Suprapubic skin (tissue), 4 donors: ENCODE measurements at places on chromosomes 12 and 14. TPM values are rescaled to one million over a fixed set of nuclear protein-coding genes. Genes with fewer than 3 reads are reported as not detected.

DNA sequence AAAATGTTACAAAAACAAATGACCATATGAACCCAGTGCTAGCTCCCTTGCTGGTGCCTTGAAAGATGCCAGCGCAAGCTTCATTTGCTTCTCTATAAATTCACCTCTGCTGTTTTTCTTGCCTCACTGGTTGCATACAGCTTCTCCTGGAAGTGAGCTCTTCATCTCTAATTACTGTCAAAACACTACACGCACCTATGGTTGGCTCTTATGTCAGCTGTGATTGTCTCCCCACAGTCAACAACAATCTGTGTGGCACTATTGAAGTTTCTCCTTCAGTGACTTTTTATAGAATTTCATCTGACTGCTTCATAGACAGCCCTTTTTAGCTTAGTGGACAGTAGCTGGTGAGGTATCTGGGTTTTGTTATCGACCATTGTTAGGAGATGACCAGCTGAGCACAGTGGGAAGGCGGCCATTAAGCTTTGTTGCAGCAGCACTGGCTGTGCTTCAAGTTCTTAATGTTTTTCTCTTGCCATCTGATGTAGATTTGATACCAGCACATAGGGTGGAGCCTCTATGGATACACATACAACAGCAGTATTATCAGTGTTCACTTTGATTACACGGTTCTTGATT lies 131.8 kb downstream of the KITLG start:
- no peak for DNase-seq

GRCh38 chr12:112986291-112986800 lies 8.0 kb downstream of the OAS2 start:
- DNase-seq: peak; percentile 49

- DNase-seq: no peak
Measured at GRCh38 chr14:51620056-51620455, 31.7 kb upstream of the FRMD6 start.

DNA sequence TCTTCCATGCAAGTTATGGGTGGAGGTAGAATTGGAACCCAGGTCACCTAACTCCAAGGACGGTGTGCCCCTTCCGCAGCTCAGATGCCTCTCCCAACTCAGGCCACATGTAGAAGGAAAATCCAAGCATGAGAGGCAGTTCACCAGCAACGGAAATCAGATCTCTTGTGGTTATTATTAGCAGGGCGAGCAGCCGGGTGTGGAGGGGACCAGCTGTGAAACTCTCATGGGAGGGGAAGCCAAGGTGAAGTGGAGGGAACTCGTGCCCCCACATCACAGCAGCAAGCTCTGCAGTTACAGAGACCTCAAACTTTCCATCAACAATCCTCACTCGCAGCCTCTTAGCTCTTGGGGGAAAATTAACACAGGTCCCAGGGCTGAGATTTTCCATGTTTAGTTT lies 79.7 kb downstream of the KSR2 start:
- DNase-seq: no peak

- no peak for DNase-seq
Measured at GRCh38 chr14:60356906-60357550, 108.0 kb downstream of the PPM1A start.

DNA sequence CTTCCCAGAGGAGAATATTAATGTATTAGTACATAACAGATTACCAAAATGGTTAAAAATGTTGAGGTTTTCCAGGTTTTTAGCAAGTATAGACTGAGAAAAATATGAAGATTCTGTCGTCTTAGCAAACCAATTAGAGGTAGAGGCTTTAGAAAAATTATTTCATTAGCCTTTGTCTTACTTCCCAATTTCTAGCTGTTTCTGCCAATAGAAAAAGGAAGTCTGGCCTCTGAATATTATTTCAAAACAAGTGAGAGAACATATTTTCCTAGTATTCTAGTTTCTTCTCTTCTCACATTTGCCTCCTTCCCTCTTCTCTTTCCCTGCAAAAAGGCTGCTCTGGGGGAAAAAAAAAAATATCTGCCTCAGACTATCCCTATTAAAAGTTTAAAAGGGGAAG lies 16.4 kb downstream of the IPO8 start:
- no peak for DNase-seq

- DNase-seq: no peak
Measured at GRCh38 chr14:95994593-95994928, 44.6 kb upstream of the C14orf132 start.

DNA sequence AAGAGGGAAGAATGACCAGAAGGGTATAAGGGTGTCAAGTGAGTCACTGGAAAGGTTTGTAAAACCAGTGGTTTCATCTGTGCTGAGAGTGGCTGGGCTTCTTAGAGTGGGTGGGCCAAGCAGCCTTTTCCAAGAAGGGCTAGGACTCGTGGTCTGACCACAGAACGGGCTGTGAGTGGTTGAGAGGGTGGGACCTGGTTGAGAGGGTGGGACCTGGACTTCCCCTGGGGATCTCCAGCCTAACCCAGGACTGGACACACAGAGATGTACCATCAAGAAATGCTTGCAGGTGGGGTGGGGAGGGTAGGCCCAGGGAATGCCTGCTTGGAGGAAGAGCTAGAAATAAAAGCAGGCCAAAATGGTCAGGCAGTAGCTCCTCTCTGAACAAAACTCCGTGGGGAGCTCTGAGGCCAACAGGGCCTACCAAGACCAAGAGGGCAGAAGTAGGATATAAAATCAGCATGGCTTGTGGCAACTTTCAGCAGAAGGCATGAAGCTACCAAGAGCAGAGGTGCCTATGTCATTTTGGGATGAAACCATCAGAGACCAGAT lies 140.5 kb downstream of the FOXN3 start:
- peak; percentile 49 for DNase-seq

- no peak for DNase-seq
Measured at GRCh38 chr12:95690861-95691635, 99.5 kb downstream of the NTN4 start.

- DNase-seq: no peak
Measured at GRCh38 chr12:26331136-26331535, 135.8 kb downstream of the SSPN start.

DNA sequence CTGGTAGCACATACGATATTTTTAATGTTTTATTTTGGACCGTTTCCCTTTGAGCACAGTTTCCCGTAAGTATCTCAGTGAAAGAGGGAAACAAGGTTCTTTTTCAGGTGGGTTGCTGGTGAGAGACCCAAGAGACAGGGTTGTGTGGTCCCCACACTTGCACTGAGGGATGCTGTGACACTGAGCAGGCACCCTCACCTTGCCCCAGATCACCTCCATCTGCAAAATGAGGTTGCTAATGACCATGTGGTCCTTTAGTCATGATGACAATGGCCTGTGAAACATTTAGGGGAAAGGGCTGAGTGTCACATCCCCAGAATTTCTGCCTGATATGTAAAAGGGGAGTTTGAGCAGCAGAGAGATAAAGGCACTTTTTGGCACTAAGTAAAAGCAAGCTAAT lies 4.3 kb downstream of the CCND2 start:
- no peak for DNase-seq

DNA sequence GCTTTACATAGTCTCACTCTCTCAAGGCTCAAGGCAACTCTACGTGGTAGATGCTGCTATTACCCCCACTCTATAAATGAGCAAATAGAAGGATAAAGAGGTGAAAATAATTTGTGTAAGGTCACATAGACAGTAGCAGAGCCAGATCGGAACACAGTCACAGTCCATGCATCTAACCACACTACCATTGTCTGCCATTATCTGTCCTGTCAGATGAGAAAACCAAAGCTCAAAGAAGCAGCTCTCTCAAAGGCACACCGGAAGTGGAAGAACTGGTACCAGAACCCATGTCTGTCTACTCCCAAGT lies 134.4 kb upstream of the NUDT4 start:
- DNase-seq: no peak

DNA sequence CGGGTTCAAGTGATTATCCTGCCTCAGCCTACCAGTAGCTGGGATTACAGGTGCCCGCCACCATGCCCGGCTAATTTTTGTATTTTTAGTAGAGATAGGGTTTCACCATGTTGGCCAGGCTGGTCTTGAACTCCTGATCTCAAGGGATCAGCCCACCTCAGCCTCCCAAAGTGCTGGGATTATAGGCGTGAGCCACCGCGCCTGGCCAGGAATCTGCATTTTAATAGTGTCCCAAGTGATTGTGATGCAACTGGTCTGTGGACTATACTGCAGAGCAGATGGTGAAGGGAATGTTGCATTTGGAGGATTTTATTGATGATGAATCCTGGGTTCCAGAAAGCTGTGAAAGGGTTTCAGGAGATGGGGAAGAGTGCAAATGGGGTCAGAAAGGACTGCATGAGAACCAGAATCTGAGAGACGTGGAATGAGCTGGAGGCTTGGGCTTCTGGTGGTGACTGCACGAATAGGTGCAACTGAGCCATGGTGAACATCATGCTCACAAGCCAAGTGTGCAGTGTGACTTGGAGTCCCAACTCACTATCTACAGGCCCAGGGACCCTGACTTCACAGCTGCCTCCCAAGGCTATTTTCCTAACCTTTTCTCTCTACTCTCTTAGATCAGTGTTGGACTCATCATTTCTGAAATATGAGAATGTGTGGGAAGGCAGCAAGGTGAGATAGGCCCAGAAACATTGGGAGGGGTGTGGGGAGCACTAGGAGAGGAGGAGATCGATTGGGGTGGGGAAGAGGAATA lies 4.5 kb downstream of the RPS26 start:
- no peak for DNase-seq

- DNase-seq: no peak
Measured at GRCh38 chr12:75862692-75863471, 168.7 kb downstream of the PHLDA1 start.

DNA sequence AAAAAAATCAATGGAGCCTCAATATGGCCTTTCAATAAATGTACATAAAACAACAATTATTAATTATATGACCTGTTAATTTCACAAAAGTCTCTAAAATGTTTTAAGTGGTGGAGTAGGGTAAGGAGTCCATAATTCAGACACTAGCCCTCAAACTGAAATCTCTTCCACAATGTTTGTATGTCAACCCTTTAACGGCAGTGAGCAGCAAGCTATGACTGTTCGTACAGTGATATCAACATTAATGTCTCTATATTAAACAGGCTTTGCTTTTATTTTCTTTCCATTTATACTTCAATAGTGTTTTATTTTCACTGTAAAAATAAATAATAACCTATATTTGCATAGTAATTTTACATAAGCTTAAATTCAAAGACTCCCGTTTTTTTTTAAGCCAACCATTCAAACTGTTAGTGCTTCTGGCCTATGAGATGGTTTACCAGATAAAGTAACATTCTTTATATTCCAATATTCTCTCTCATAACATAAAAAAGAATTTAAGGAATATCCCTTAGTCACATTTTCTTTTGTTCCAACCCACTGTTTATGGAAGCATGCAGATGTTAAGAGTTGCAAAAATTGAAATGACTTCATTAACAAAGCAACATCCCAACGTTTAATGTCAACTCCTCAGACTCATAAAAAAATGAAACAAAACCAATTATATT lies 2.3 kb downstream of the CDK17 start:
- no peak for DNase-seq

DNA sequence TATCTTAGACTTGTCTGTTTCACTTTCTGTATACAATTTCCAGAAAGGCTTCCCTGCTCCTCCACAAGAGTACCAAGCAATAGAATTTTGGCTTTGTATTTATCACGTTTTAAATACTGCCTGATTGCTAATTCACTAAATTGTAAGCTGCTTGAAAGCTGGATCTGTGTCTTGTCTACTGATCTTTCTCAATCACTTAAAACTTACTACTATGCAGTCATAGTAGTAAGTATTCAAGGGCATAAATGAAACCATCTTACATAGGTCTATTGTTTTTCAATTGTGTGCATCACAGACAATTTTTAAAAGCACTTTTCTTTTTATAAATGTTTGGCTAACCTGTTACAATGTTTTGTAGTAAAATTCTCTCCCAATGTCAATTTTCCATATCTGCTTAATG lies 1.2 kb upstream of the GLIPR1L2 start:
- no peak for DNase-seq

DNA sequence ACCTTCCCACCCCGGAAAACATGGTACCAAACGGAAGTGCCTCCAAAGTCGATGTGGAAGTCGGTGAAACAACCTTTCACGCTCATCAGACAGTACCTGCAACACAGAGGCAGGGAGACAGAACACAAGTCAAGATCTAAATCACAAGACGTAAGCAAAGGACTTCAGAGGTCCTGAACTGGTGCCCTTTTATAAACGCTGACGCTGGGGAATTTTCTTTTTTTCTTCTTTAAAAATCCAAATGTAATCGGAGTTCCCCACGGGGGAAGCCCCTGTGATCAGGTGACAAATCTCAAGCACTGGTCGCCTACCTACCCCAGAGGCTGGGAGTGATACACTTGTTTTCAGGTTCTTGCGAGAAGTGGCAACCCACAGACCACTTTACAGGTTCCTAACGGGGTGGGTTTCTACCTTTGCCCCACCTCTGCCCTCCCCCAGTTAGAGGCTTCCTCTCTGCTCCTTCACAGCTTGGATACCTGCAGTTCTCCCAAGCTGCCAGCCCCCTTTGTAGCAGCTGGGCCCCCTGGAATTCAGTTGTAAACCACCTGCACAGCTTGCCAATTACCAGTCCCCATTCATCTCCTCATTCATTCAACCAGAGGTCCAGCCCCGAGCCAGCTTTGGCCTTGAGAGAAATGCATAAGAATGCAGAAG lies 46.2 kb downstream of the KDM2B start:
- no peak for DNase-seq

- DNase-seq: no peak
Measured at GRCh38 chr14:77325746-77326094, 4.9 kb downstream of the GSTZ1 start.

The CDC42BPB gene
- total RNA-seq: 178 TPM

The NAV3 gene
- total RNA-seq: 11.7 TPM

The ANKRD9 gene
- 50.8 TPM for total RNA-seq

The KRT3 gene
- not detected for total RNA-seq

The ERP27 gene
- total RNA-seq: 0.91 TPM

The LRRC10 gene
- total RNA-seq: not detected

The TMEM233 gene
- not detected for total RNA-seq

The PLEKHG7 gene
- not detected for total RNA-seq

The TMED8 gene
- total RNA-seq: 5.3 TPM

The DDN gene
- total RNA-seq: not detected

The OTOGL gene
- total RNA-seq: 0.97 TPM

The NR1H4 gene
- total RNA-seq: not detected

The TAS2R8 gene
- total RNA-seq: not detected

The PLD4 gene
- not detected for total RNA-seq

The AQP2 gene
- not detected for total RNA-seq
